ENCODE measurements at places on chromosomes 6 and 20.

DNA sequence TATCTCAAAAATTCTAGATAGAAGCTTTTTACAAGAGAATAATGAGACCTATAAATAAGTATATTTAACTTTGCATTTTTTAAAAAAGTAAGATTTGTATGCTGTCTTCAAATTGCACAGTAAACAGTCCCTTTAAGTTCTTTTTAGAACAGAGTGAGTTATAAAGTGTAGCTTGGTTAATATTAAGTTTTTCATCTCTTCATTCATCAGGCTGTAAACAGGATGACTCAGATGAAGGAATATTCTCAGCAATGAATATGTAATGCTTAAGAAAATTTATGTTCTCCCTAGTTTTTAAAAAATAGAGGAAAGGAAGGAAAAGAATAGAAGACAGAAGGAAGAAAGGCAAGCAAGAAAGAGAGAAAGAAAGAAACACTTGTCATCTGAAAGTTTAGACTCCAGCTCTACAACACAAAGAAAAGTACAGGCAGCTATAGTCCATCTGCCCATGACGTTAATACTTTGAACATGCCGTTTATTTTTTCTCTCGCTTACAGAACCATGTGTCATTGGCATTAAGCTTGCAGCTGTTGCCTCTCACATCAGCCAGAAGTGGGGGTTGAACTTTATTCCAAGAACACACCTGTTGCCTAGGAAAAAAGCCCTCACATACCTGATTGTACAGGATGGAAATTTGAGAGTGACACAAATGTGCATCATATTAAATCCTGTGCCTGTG lies 36.1 kb downstream of the CAP2 start:
- no peak for DNase-seq

GRCh38 chr6:3797231-3798054 lies 45.9 kb upstream of the PXDC1 start:
- DNase-seq, result no peak

- DNase-seq, result no peak
Measured at GRCh38 chr6:168496139-168496996, 55.4 kb downstream of the SMOC2 start.

DNA sequence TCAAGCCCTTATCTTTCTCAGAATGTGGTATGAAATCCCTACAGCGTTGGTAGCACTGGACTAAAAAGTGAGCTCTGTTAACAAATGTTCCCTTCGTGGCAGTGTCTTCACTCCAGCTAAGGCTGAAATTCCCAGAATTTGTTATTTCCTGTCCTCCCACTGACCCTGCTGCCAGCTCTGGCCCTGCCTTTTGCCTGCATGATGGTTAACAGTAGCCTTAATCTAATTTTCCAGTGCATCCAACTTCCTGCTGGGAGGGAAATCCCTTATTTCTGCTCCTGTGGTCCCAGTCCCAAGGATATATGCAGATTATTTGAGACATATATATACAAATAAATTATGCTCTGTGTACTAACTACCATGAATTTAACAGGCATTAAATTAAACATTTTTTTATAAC lies 157.2 kb upstream of the CARMIL1 start:
- DNase-seq, result peak; percentile 7

- no peak for DNase-seq
Measured at GRCh38 chr20:11296951-11297350, 620.7 kb upstream of the BTBD3 start.

GRCh38 chr6:105917038-105917695 lies 169.0 kb upstream of the PRDM1 start:
- no peak for DNase-seq

DNA sequence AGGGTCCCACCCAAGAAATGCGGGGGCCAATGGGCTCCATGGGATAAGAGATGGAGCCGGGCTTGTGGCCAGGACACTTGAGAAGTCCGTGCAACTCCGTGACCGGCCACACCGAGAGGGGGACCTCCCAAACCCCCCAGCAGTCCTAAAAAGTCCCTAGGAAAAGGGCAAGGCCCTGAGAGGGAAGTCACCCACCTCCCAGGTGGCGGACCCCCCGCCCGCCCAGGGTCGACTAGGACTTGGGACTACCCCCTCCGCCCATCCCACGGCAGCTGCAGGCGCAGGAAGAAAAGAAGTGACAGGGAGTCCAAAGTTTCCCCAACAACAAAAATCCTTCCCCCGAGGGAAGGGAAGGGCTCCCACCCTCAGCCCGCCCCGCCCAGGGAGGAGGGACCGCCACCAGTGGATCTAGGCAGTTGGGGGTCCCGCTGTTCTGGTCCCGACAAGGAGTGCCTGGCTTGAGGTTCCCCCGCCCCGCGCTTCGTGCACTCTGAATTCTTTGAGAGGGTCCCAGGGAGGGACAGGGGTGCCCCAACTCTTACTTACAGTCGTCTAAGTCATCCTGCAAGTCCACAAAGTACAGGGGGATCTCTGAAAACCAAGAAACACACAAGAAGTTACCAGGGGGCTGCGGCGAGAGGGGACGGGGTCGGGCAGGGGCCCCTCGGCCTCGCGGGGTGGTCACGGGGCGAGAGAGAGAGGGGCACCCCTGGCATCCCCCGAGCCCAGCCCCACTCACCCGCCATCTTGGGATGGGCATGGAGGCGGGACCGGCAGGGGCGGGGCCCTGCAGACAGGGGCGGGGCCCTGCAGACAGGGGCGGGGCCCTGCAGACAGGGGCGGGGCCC lies 611 bp upstream of the RAB22A start:
- DNase-seq, result peak; percentile 29

DNA sequence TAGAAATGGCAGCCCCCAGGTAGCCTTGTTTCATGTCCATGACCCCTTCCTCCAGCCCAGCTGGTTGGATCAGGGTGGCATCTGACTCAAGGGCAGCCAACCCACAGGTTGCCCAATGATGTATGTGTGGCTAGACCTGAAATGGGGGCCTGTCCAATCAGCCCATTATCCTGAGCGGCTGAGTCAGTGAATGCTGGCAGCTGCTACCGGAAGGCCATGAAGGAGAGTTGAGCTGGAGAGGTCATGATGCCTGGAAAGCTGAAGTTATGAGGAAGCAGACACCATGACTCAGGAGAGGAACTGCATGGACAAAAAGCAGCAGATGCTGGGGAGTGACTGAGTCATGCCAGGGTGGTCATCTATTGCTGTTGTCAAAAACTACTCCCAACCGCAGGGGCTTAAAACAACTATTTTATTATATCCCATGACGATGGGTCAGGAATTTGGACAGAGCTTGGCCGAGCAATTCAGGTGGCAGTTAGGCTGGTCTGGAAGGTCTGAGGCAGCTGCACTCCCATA lies 67.3 kb downstream of the MDGA1 start:
- DNase-seq, result peak; percentile 45

- DNase-seq, result no peak
Measured at GRCh38 chr6:111857674-111858337, 15.4 kb downstream of the FYN start.

- no peak for DNase-seq
Measured at GRCh38 chr6:118632359-118632758, 19.0 kb downstream of the CEP85L start.

GRCh38 chr6:139588734-139589593 lies 214.5 kb upstream of the CITED2 start:
- DNase-seq, result peak; percentile 21

DNA sequence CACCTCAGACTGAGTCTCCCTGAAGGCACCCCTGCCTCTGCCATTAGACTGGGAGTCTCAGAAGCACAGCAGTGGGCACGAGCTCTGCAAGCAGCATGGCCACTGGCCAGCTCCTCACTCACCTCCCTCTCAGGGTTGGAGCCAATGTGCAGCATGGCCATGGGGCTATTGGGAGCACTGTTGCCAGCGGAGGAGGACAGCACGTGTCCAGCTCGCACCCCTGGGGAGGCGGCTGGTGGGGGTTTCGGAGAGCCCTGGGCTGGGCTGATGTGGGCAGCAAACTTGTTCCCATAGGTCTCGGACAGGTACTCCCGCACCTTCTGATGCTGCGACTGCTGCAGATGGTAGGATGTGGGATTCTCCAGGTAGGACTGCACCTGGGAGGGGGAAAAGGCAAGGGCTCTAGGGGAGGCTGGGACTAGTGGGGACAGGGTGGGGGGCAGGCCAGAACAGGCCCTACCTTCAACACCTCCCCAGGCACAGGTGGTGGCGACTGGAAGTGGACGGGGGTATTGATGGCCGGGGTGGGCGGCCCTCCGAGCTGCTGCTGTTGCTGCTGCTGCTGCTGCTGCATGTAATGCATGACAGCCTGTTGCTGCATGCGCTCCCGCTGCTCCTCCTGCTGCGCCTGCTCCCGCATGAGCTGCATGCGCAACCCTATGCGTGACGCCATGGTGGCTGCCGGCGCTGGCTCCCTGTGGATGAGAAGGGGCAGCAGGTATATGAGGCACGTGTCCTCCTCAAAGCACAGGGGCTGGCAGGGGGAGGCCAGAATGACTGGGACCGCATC lies 44.7 kb downstream of the TFEB start:
- DNase-seq, result no peak

DNA sequence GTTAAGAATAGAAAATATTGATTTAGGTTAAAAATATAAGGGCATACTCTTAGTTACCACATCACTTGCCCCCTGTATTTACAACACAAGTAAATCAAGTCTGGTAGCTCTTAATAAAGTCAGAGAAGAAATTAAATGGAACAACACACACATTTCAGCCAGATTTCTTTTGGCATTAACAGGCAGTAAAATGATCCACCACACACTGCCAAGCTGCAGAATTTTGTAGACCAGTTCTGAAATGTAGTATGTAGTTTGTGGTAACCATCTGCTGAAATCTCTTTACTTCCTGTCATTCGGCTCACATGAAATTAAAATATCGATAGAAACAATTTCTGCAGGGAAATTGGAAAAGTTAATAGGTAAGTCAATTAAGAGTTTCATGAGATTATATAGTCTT lies 326.8 kb downstream of the KHDRBS2 start:
- DNase-seq, result no peak

DNA sequence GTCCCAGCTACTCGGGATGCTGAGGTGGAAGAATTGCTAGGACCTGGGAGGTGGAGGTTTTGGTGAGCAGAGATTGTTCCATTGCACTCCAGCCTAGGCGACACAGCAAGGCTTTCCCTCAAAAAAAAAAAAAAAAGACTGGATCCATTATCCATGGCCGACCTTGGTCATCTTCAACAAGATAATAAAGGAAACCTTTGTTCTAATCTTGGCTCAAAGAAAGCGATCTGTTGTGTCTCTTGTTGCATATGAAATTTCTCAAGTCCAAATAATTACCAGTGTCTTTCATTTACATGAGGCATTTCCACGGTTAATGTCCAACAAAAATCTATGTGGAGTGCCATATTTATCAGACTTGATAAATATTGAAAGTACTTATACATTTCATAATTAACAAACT lies 23.7 kb upstream of the KIF16B start:
- no peak for DNase-seq

DNA sequence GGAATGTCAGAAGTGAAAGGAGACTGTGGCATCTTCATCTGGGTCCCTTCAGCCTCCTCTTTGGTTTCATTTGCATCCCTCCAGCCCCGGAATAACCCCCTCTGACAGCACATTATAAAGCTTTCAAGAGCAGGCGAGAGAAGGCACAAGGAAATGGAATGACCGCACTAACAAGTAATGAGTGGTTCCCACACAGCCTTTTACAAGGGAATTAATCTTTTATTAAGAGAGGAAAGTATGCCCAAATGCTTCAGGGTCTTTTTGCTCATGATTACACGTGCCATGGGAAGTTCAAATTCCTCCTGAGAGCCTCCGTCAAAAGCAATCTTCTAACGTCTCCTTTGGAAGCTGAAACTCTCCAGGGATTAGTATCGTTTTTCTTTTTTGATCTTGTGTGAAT lies 347.0 kb downstream of the BTBD3 start:
- no peak for DNase-seq

GRCh38 chr6:135267085-135267484 lies 86.0 kb downstream of the MYB start:
- peak; percentile 18 for DNase-seq

GRCh38 chr6:155287762-155288161 lies 23.9 kb downstream of the CLDN20 start:
- no peak for DNase-seq

DNA sequence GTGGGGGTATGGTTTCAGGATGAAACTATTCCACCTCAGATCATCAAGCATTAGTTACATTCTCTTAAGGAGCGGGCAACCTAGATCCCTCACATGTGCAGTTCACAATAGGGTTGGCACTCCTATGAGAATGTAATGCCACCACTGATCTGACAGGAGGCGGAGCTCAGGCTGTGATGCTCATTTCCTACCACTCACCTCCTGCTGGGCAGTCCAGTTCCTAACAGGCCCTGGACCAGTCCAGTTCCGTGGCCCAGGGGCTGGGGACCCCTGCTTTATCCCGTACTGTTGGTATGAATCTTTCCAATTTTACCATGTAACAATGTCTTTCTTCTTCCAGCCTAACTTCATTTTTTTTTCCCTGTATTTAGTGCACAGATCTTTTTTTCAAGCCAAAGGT lies 94.9 kb downstream of the OGFRL1 start:
- DNase-seq, result no peak

DNA sequence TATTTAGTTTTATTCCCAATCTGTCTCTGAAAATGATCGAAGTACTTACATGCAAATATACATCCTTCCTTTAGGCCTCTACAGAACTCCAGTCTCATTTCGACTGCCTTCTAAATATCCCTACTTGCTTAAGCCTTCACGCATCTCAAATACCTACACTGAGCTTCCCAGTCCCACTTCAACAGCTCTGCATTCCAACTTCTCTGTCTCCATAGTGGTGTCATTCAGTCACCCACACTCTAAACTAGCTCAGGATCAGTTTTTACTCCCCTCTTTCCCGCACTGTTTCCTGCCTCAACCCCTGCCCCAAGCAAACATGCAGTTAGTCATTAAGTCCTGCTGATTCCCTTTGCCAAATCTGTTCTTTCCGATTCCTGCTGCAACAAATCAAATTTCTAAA lies 91.8 kb upstream of the PREP start:
- DNase-seq, result no peak

DNA sequence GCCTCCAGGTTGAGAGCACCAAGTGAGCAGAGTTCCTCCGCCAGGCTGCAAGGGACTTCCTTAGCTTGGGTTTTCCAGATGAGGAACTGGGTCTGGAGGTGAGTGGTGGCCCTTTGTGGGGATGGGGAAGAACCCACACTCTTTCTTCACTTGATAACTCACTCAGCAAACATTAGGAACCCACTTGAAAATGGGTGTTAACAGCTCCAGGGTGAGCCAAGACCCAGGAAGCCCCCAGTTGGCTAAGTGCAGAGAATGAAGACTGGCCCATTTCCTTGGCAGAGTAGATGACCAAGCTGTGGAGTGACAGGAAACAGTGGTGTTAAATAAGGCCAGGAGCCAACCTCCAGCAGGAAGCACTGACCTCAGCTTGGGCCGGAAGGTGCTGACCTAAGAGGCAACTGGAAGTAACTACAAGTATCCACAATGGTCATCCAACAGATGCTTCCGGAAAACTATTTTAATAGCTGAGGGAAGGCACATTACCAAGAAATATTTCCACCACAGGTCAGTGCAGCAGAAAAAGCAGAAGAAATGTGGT lies 22.7 kb downstream of the MRPL14 start:
- DNase-seq, result no peak

- no peak for DNase-seq
Measured at GRCh38 chr6:45448417-45449389, 71.0 kb upstream of the SUPT3H start.

DNA sequence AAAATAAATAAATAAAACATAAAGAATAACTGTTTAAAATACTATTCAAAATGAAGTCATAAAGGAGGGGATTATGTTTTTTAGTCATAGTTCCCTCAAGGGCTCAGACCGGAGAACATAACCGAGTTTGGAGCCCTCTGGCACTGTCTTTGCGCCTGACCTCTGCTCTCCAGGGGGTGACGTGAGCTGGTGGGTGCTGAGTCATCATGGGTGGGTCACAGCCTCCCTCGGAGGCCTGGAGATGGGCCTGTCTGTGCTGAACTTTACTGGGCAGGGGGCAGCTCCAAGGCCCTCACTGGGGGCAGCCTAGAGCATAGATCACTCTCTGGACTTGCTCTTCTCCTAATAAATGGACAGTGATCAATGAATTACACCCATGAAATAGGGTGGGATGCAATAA lies 3.1 kb upstream of the MAVS start:
- no peak for DNase-seq

All from hepatocyte (in vitro differentiated cells).